Right hindlimb (tissue), 1 donor: ENCODE measurements at places on chromosomes 7 and 10.

GRCh38 chr7:24291271-24291670 is 7.3 kb downstream of the NPY start:
- DNase-seq, result no peak

- peak; percentile 51 for DNase-seq
These were observed 65.9 kb downstream of the DGKB start for GRCh38 chr7:14836571-14837189.

DNA sequence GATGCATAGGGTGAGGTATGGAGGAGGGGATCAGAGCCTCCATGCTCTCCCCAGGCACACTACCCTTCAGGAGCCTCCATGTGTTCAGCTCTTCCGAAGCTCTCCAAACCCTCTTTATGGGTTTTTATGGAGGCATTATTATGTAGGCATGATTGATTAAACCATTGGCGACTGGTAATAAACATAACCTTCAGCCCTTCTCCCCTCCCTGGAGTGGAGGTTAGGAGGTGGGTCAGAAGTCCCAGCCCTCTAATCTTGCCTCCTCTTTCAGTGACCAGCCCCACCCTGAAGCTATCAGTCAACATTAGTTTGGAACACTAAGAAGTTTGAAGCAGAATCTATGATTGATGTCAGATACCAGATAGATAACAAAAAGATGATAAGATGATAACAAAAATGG is 23.3 kb downstream of the CAPZA2 start:
- DNase-seq, result no peak

GRCh38 chr10:29957907-29958331 is 101.5 kb downstream of the JCAD start:
- peak; percentile 54 for DNase-seq

GRCh38 chr10:104100795-104101194 is 15.1 kb upstream of the COL17A1 start:
- no peak for DNase-seq

- DNase-seq, result no peak
These were observed 305.0 kb upstream of the ZNF32 start for GRCh38 chr10:43953672-43954071.
